Transverse colon (tissue), 4 donors: ENCODE measurements at places on chromosomes 5 and 9. TPM values are rescaled to one million over a fixed set of nuclear protein-coding genes. Genes with fewer than 3 reads are reported as not detected.

The FREM1 gene
- 12.7 TPM for total RNA-seq

The CHSY3 gene
- 0.60 TPM for total RNA-seq

The PCDHA3 gene
- not detected for total RNA-seq

The GPR150 gene
- total RNA-seq = 0.41 TPM

The PCDHGA12 gene
- total RNA-seq = 4.4 TPM

The EGFL7 gene
- 20.2 TPM for total RNA-seq

The FAM200C gene
- total RNA-seq = 2.9 TPM

The FCN1 gene
- 13.8 TPM for total RNA-seq

The SVEP1 gene
- total RNA-seq = 26.8 TPM

DNA sequence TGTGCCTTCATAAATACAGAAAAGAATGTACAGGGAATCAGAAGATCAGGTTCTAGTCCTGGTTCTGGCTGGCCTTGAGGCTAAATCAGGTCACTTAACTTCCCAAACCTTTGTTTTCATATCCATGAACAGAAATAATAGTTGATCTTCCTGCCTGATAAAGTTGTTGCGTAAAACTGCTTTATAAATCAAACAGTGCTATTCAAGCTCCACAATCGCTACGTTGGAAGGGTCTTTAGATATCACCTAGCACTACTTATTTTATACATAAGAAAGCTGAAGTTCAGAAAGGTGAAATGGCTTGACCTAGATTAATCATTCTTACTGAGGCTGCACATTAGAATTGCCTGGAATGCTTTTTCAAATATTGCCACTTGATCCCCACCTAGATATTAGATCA, 36.3 kb upstream of the GCNT4 start:
- no peak for DNase-seq

DNA sequence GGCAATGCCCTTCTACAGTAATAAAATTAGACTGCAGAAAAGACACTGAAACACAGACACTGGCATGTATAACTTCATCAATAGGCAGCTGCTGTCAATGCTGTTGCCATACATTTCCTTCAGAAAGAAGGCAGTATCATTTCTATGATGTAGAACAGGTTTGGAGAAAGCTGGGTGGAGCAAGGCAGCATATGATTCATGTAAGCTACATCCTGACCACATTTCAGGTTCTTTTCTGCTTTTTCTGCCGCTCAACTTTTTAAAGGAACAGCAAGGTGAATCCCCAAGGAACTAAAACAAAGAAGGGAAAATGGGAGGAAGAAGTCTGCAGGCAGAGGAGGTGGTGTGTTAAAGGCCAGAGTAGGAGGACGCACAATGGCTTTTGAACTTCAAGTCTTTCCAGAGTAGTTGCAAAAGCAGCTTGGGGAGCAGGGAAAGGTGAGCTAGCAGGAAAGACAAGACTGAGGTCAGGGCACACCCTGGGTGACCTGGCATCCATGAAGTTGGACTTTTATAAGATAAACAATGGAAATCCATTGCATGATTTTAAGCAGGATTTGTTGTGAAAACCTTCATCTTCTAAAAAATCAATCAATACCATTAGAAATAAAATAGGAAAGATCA, 142.1 kb downstream of the MED10 start:
- no peak for DNase-seq

GRCh38 chr5:67815455-67816391, 399.8 kb upstream of the PIK3R1 start:
- DNase-seq = no peak

DNA sequence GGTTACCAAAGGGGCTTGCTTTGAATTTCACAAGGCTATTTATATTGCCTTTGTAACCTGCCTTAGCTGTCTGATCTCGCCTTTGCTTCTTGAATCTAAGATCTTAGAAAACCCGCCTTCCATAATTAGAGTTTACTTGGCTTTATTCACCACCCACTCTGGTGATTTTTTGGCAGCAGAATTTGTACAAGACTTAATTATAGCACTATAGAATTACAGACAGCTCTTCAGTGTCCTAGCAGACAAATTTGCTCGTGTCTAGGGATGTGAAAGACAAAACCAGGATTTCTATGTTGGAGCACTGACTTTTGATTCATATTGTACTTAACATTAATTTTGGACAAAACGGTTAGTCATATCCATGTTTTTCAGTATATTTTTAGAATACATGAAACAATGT, 306.6 kb downstream of the ADGRV1 start:
- no peak for DNase-seq

GRCh38 chr5:141677415-141677814, 4.6 kb downstream of the ARAP3 start:
- DNase-seq = no peak

- peak; percentile 78 for DNase-seq
These were observed 12.7 kb upstream of the CCL27 start for GRCh38 chr9:34675048-34675714.

GRCh38 chr9:34637356-34638137, at the start of gene SIGMAR1:
TSS of gene SIGMAR1 (minus strand) at chr9:34637787. CDS start at chr9:34637697, 90 bp downstream.
- peak; percentile 95 for DNase-seq

DNA sequence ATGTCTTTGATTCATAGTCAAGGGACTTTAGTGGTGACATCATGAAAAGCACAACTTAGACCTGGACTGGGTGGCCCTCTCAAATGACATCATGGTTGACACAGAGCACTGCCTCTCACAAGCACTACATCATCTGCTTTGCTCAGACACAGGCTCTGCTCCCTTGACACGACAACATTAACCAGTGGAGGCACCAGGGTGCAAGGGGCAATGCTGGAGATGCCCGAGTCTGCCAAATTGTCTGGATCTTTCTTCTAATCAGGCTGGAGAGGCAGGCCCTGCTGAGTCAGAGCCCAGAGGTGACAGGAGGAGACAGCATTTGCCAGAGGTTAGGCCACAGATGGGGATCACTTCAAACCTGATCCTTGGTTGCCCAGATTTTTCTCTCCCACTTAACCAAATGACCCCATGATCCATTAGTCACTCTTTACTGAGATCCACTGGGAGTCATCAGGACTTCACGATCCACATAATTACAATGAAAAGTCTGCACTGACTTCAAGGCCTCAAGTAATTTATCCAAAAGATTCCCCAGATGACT, 174.4 kb downstream of the SLIT3 start:
- DNase-seq = no peak

DNA sequence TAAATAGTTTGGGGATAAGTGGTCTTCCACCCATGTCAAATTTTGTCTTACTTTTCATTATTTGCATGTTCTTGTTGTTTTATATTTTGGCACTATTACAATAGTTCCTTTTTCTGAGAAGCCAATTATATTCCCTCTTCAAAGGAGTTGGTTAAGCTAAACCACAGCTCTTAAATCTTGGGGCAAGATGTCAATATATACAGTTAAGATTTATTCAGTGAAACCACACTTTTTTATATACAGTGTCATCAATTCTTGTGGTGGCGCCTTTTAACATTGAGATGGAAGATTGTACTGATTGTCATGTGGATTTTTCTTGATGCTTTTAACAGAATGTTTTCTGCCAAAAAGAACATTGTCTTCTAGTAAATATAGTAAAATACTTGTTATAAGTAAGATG, 104.1 kb downstream of the MTREX start:
- no peak for DNase-seq

DNA sequence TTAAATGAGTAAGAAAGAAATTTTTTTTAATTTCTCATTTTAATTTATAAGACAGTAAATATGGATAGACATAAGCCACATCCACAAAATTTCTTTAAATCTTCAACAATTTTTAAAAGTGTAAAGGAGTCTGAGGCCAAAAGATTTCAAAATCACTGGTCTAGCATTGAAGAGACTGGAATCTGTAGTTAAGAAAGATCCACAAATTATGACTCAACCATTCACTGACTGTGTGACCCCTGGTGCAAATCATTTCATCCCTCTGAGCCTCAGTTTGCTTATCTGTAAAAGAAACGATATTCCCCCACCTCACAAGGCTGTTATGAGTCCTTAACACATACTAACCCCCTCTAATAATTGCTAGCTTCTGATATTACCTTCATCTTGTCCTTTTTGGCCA, 98.5 kb downstream of the EBF1 start:
- DNase-seq = no peak

- DNase-seq = no peak
These were observed 1146.9 kb upstream of the DMAC1 start for GRCh38 chr9:8946461-8946860.

DNA sequence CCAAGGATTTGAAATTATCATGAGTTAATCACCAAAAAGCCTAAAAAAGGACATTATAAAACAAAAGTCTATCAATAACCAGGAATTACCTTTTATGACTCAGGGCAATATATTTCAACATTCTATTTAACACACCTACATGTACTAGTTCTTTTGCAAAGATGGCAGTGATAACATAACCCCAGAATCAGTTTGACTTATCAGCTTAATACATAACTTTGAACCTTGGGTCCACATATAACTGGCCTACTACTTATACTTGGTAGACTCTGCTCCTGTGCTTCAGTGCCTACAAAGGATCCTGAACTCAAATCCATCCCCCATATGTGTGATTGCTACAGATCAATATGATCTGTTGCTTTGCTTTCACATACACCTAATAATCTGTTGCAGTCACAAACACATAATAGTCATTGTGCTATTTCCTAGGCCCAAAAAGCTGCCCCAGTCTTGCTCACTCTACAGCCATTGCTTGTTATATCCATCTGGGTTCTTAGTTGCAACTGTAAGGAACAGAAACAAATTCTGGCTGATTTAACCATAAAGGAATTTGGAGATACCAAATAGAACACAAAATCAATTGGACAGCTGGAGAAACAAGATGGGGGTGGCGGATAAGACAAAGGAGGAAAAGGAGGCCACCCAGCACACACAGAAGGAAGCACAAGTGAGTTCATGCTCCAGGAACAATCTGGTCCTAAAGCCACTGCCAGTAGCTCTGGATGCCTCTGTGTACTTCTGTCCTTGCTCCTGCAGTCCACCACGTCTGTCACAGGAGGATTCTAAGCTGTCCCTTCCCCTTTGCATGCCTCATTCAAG, 25.5 kb downstream of the DEPDC1B start:
- DNase-seq = no peak

GRCh38 chr5:111553868-111554267, 41.5 kb upstream of the STARD4 start:
- no peak for DNase-seq

DNA sequence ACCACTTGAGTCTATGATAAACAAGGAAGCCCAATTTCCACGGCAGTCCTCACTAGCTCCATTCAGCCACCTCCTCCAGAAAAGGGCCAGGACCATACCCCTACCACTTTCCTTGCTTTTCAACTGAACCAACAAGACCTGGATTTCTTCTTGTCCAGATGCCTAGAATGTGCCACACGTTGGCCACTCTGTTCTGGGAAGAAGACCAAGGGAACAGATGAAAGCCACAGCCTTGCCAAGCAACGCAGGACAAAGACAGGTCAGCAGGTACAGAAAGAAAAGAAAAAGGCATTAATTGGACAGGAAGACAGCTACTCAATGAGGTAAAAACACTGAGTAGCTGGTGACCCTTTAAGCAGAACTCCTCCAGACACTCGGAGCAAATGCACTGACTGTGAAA, 2.2 kb downstream of the CCNJL start:
- DNase-seq = no peak

DNA sequence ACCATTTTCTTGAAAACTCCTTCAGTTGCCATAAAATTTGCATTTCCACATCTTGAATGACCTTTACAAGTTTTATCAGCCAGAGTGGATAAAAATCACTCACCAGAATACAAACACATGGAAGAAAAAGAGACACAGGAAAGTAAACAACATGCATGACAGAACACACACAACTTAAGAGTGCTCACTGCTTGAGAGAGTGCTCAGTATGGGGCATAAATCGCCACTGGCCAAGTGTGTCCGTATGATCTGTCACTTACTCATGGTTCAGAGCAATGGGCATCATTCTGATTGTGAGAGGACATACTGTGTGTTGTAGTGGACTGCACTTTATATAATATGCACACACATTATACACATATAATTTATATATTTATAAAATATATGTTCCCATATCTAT, 155.6 kb upstream of the NTRK2 start:
- no peak for DNase-seq

- DNase-seq = peak; percentile 59
These were observed at the start of gene ADAM19 for GRCh38 chr5:157575381-157576020. TSS of gene ADAM19 (minus strand) at chr5:157575775. CDS start at chr5:157575696, 79 bp downstream.

DNA sequence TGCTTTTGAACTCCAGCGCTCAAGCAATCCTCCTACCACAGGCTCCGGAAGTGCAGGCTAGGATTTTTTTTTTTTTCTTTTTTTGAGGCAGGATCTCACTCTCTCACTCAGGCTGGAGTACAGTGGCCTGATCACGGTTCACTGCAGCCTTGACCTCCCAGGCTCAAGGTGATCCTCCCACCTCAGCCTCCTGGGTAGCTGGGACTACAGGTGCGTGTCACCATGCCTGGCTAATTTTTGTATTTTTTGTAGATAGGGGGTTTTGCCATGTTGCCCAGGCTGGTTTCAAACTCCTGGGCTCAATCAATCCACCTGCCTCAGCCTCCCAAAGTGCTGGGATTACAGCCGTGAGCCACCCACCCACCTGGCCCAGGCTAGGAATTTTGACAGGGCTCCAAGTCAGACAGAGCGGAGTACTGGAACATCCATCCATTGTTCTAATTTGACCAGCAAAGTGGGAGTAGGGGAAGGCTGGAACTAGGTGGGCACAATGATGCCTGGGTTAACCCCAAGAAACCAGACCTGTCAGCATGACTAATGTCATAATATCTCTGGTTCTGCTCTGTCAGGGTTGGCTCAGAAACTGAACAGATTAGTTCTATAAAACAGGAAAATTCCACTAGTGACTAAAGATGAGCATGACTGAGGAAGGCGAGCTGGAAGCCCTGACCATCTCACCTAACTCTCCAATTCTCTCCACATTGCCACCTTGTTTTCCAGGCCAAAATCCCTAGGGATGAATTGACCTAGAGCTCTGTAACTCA, 9.2 kb downstream of the ZBTB5 start:
- no peak for DNase-seq

GRCh38 chr9:18905883-18906629, 127.0 kb downstream of the SAXO1 start:
- no peak for DNase-seq

GRCh38 chr9:104808035-104808614, 44.2 kb downstream of the NIPSNAP3B start:
- no peak for DNase-seq

GRCh38 chr9:93657331-93658111, 81.1 kb downstream of the PHF2 start:
- DNase-seq = peak; percentile 5

- no peak for DNase-seq
These were observed 67.1 kb upstream of the SNX2 start for GRCh38 chr5:122707796-122708195.

DNA sequence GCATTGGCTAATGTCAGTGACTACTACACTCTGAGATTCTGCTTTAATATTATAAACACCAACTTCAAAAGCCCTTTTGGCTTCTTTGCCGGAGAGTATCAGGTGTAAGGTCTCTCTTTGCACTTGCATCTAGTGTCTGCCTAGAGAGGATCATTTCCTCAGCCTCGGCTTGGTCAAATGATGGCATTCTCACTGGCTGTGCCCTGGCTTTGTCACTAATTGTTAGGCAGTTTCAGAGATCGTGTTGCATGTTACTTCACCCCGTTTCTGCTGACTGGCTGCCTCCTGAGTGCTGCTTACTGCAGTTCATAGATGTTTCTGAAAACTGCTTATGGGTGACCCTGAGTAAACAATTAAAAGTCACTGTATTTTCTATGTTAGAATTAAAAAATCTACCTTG, 48.8 kb downstream of the SLC1A3 start:
- no peak for DNase-seq
